ENCODE measurements at places on chromosomes 6 and 20. TPM values are rescaled to one million over a fixed set of nuclear protein-coding genes. Genes with fewer than 3 reads are reported as not detected.
A peak's percentile ranks its signal among the peaks of the same experiment; 100 is the strongest.

The RAB5IF gene
- 125 TPM for polyA plus RNA-seq

The DST gene
- polyA plus RNA-seq = 182 TPM

The EFCAB8 gene
- polyA plus RNA-seq = not detected

The PPARD gene
- 32.9 TPM for polyA plus RNA-seq

- DNase-seq = no peak
Observed at GRCh38 chr6:161242113-161242512, 31.7 kb downstream of the AGPAT4 start.

- DNase-seq = no peak
Observed at GRCh38 chr6:82205930-82206392, 41.6 kb downstream of the IBTK start.

DNA sequence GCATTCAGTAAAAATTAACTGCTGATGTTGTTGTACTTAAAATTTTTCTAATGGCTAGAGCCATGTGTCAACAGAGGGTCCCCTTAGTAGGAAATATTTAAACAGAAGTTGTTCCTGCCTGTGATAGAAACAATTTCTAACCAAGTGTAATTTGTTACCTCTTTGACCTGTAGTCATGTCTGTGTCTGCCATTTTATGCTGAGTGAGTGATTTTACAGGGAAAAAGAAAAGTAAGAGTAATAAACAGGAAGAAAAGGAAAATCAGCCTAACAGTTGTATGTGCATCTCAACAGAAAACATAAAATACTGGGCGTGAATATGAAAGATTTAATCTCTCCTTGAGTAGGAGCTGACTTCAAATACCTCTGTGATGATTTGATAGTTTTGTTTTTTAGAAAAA, 172.0 kb downstream of the FARS2 start:
- DNase-seq = no peak

DNA sequence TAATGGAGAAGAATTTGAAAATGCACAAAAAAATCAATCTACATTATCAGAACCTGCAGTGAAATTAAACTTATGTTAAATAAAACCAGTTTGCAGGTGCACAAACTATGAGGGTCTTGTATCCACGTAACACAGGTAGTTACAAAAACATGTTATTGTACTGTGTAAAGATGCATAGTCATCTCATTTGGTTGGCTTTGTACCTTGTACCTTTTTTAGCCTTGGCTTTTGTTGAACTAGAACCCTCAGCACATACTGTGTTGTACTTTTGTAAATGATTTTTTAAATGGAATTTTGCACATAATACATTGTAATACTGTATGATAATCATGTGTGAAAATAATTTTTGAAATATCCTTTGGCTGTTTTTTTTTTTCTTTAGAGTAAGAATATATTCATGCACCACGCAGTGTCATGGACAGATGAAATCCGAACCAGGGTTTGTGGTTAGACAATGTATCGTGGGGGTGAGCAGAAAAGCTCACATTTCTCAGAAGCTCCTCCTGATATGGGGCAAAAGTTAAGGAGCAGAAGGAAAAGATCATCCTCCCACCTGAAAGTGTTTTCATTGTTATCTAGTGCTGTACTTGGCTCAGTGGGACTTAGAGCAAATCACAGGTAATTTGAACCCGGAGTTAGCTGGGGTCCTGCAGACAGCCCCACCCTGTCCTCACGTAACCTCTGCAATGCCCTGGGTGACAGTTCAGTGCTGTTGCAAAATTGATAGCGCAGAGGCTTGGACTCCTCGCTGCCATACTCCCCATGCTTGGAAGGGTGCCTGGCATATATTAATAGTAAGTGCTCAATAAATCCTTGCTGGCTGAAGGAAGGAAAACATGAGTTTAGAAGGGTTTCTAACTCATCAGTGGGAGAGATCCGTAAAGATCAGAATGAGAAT, 14.8 kb upstream of the NAA20 start:
- no peak for DNase-seq

GRCh38 chr20:24199501-24199900, 210.9 kb upstream of the GGTLC1 start:
- DNase-seq = no peak

- DNase-seq = no peak
Observed at GRCh38 chr20:11556410-11556809, 361.3 kb upstream of the BTBD3 start.

DNA sequence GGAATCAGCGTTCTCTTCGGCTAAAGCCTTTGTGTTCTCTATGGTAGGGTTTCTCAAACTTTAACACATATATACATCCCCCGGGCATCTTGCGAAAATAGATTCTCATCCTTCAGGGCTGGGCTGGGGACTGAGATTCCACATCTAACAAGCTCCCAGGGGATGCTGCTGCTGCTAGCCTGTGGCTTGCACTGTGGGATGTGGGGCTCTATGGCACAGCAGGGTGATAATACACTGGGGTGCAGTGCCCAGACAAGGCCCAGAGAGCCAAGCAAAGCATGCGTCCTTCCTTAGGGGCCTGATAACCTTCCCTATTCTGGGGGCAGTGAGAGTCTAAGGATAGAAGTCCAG, 102.0 kb downstream of the LAMP5 start:
- no peak for DNase-seq

DNA sequence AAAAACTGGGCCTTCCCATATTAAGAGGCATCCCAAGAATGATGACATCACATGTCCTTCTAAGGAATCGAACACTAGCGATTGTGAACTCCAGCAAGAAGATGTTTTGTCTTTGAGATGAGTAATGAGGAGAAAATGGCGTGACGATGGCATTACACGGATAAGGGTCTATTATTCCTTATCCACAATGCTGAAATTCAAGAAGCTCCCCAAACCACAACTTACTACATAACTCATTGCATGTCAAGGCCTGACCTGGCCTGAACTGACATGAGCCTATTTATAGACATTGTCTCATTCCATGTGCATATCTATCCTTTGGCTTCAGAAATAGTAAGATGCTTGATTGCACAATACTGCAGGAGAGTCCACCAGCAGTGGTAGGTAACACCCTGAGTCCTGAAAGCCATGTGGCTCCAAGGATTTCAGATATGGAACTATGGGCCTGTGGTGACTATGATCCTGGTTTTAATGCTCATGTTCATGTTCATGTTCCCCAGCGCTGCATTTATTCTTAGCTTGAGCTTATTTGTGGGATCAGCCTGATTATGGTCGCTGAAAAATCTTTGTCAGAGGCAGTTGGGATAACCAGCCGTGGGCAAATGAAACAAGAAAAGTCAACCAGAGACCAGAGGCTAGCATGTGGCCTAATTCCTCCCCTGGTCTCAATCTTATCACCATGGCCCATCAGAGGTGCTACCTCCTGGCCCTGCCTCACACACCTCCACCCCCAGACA, 183.2 kb upstream of the JARID2 start:
- peak; percentile 75 for DNase-seq

DNA sequence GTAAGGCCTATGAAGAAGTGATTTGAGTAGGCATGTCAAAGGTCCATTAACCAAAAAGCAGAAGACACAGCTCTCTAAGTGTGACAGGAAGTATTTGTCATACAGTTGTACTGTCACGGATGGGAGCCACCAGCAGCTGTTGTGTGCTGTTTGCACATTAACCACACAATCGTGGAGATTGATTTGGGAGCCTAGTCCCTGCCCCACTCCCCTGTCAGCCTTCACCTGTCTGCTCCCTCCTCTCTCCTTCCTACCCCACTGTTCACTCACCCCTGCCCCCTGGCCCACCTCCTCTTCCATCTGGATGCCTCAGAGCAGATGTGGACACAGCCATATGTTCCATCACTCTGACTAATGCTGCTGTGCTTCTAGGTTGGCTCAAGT, 124.7 kb upstream of the SPACA1 start:
- no peak for DNase-seq

DNA sequence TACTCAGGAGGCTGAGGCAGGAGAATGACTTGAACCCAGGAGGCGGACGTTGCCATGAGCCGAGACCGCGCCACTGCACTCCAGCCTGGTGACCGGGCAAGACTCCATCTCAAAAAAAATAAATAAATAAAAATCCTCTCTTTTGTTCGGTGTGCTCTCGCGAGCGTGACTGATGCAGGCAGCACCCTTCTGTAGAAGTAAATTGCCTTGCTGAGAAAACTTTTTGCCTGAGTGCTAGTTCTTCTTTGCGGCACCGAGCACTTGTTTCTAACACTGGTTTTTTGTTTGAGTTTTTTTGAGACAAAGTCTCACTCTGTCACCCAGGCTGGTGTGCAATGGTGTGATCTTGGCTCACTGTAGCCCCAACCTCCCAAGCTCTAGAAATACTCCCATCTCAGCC, 30.5 kb downstream of the PLN start:
- DNase-seq = no peak

DNA sequence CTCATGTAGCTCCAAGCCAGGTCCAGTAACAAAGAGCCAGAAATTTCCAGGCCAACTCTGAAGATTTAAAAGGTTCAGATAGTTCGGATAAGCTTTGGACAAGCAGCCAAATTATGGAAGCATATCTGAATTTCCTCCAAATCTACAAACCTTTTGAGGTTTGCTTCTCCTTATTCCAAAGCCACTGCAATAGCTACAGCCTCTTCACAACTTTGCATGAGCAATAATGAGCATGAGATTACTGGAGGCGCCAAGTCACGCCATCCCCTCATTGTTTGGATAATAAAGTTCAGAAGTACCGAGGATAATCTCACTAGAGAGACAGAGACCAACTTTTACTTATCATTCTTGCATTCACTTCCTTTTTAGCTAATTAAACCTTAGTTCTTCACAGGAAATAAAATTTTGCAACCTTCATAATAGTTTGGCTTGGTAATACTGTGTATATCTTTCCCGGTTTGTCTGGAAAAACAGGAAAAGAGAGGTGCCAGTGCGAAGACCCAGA, 329.6 kb upstream of the RSPO3 start:
- DNase-seq = no peak

DNA sequence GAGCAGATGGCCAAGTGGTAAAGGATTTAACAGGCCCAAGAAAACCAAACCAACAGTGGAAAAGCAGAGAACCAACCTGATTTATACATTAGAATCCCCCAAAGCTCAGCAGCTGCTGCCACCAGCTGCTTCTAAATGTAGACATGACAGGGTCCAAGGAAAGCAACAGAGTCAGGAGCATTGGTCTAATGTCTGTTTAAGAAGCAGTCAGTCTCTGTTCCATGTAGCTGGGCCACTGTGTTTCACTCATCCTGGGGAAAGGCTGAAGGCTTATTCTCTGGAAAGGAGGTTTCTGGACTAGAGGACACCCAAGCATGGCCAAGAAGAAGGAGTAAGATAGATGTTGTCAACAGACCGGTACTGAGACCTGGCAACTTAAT, 75.4 kb downstream of the TMEM244 start:
- DNase-seq = no peak

Data from AG04450 (cell line).